Daoy (cell line): ENCODE measurements at places on chromosomes 2 and 18. TPM values are rescaled to one million over a fixed set of nuclear protein-coding genes. Genes with fewer than 3 reads are reported as not detected.

The PER2 gene
- 1.7 and 3.3 TPM in 2 replicates for total RNA-seq

The DNER gene
- total RNA-seq, result 7.1 and 14.3 TPM in 2 replicates

The PID1 gene
- 6.1 and 7.2 TPM in 2 replicates for total RNA-seq

The SLC23A3 gene
- 0.63 and 0.86 TPM in 2 replicates for total RNA-seq

The PRKAG3 gene
- not detected in 2 replicates for total RNA-seq

The CABLES1 gene
- 6.2 and 7.8 TPM in 2 replicates for total RNA-seq

The PROKR1 gene
- 0.06 TPM in 1 of 2 replicates, not detected in the other for total RNA-seq

The WIPF1 gene
- total RNA-seq, result 5.4 and 15.1 TPM in 2 replicates

The CYS1 gene
- 2.1 and 5.1 TPM in 2 replicates for total RNA-seq

GRCh38 chr2:238915596-238915995 lies 67.7 kb downstream of the TWIST2 start:
- DNase-seq, result no peak

GRCh38 chr2:960061-960736 lies 9.6 kb downstream of the SNTG2 start:
- DNase-seq, result no peak

DNA sequence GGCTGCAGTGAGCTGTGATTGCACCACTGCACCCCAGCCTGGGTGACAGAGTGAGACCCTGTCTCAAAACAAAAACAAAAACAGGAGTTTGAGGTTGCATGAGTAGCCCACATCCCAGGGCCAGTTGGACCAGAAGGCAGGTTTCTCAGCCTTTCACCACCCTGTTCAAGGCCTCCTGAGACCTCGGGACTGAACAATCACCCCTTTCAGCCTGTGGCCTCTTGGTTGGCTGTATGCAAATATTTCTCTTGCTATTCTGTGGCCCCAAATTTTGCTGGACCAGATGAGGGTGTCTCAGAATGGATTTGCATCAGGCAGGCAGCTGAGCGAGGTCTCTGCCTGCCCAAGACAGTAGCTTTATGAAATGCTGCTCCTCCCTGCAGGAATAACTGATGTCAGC lies 56.9 kb downstream of the DPYSL5 start:
- no peak for DNase-seq

DNA sequence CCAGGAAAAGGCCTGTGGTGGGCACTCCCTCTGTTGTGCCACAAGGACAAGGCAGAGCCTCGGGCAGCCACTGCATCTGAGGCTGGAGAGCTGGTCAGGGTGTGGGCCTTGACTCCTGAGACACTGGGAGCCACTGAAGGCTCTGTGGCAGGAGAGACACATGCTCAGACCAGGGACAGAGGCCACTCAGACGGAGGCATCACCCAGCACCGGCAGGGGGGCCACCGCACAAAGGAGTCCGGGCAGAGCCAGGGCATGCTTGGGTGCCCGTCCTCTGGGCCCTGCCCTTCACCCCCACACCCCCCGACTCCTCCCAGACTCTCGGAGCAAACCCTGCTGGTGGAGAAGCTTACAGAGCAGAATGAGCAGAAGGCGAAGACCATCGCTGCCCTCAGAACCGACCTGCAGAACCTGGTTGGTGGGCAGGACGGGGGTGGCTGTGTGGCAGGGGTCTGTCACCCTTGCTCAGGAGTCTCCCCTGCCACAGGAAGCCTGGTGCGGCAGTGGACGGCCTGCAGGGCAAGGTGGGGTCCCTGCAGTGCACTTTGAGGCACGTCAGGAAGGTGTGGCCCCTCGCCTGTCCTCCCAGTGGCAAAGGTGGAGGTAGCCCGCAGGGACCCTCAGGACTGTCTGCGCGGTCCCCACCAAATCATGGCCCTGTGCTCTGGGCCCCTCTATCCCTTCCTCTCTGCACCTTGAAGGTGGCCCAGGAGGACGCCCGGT lies 26.0 kb downstream of the CROCC2 start:
- DNase-seq, result no peak

- no peak for DNase-seq
These were observed 43.5 kb downstream of the SLC38A11 start for GRCh38 chr2:164911832-164912231.

DNA sequence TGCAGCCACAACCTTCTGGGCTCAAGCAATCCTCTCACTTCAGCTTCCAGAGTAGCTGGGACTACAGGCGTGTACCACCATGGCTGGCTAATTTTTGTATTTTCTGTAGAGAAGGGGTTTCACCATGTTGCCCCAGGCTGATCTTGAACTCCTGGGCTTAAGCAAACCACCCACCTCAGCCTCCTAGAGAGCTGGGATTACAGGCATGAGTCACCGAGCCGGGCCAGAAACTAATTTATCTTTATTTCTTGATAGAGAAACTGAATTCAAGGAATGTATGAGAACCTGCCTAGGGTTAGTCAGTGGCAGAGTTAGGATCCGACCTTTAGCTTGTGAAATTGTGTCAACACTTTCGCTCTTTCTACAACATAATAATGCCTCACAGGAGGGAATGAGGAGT lies 19.3 kb upstream of the ITGAV start:
- peak; percentile 86 for DNase-seq

DNA sequence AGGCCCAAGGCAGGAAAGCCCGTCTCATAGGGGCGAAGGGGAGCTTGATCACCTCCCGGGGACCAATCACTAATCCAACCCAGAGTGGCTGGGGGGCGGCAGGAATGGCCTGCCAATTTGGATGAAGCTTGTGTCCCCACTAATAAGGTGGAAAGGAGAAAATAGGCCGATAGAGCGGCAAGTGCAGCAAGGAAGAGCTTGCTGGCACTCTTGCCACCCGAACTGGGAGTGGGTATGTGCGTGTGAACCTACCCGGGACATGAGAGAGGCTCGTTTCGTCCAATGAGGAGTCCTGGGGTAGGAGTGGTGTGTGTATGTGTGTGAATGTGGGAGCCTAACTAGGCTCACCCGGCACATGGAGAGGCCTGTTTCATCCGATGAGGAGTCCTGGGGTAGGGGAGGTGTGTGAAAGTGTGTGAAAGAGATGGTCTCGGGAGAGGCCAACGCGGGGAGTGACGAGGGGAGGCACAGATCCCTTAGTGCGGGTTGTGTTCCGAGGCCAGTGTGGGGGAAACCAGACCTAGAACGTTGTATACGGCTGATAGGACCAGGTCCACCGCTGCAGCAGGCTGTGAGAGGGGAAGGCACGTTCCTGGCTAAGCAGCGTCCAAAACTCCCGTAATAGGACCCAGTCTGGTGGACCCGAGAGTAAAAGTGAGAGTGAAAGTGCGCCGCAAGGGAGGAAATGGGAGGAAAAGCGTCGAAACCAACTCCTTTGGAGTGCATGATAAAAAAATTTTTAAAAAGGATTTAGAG lies 47.1 kb upstream of the SELENOI start:
- DNase-seq, result peak; percentile 53

- DNase-seq, result no peak
These were observed 38.8 kb upstream of the SP3 start for GRCh38 chr2:174003720-174004695.

DNA sequence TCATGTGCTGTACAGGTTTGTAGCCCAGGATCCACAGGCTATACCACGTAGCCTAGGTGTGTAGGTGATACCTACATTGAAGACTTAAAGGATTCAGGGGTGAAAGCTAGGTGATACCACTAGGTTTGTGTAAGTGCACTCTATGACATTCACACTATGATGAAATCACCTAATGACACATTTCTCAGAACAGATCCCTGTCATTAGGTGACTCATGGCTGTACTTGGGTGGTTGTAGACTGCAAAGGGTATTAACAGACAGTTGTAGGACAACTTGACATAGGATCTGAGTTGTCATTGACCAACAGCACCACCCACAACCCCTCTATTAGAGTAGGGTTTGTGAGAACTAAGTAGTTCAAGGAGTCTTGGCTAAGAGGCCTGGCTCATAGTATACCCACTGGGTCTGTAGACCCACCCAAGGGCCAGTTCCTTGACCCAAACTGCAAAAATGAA lies 27.7 kb upstream of the SMCHD1 start:
- DNase-seq, result peak; percentile 19

GRCh38 chr18:23181547-23181946 lies 46.3 kb downstream of the CABLES1 start:
- no peak for DNase-seq

- DNase-seq, result no peak
These were observed 81.5 kb downstream of the CYRIA start for GRCh38 chr2:16584084-16584483.

DNA sequence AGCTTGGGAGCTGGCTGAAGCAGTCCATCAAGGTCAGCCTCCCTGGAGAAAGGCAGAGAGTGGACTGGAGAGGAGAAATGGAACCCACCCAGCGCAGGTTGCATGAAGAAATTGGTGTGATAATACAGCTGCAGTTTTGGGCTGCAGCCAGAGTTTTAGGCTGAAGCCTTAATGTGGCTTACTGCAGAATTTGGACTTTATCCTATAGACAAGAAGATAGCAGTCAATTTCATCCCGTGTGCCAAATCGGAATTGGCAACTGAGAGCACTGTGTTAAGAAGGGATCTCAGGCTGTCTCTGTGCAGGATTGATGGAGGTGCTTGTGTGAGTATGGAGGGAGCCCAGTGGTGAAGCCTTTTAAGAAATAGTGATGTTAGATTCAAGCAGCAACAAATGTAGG lies 7.5 kb downstream of the SGPP2 start:
- DNase-seq, result no peak
